HCT116 (cell line): ENCODE measurements at places on chromosomes 4 and X. TPM values are rescaled to one million over a fixed set of nuclear protein-coding genes. Genes with fewer than 3 reads are reported as not detected.
A peak's percentile ranks its signal among the peaks of the same experiment; 100 is the strongest.

LRRC66 gene
- 0.12 TPM for total RNA-seq

DNA sequence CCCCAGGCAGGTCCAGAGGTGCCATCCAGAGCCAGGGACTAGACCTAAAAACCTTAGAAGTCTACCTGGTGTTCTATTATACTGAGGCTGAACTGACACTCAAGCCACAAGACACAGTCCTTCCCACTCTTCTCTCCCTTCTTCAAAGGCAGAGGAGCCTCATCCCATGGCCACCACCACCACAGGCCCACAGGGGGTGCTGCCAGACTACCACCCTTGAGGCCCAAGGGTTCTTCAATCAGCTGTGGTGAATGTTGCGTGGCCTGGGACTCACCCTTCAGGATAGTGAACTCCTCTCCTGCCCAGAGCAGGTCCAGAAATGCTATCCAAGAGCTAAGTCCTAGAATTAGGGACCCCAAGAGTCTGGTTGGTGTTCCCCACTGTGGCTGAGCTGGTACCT lies 17.5 kb upstream of the RFC1 start:
- no peak overlapping the region for H3K27ac ChIP-seq
- no peak overlapping the region for H3K4me3 ChIP-seq
- no peaks in the 10 kb centered on the region for H3K36me3 ChIP-seq
- no peaks in the 10 kb centered on the region for H3K4me1 ChIP-seq
- H3K27me3 ChIP-seq = no peaks in the 10 kb centered on the region

TEX13C gene
- total RNA-seq = not detected

PDCL2 gene
- total RNA-seq = 0.47 TPM

DNA sequence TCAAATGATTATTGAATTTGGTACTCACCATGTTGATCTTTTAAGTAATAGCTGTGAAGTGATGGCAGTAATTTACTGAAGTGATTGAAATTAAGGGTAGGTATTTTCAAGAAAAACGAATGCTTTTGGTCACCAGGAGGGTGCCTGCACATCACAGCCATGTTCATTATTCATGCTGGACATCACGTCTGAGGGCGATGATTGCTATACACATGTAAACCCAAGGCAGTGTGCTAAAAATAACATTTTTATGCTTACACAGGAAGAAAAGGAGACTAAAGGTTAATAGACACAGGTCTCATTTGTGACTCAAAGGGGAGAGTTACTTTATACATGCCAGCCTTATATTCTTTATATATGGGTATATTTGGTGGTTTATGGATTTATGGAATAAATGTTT lies 1146.0 kb downstream of the NLGN4X start:
- no peaks in the 10 kb centered on the region for H3K36me3 ChIP-seq
- no peak for DNase-seq
- no peaks in the 10 kb centered on the region for H3K4me1 ChIP-seq
- H3K27ac ChIP-seq = no peak overlapping the region
- H3K27me3 ChIP-seq = no peaks in the 10 kb centered on the region
- no peak overlapping the region for H3K4me3 ChIP-seq

GRXCR1 gene
- total RNA-seq = not detected

GRCh38 chr4:186643501-186644310 lies 80.0 kb downstream of the FAT1 start:
- peaks cover 21% of the 10 kb centered on the region for H3K36me3 ChIP-seq
- peaks cover 22% of the 10 kb centered on the region for H3K4me1 ChIP-seq
- DNase-seq = no peak
- H3K27ac ChIP-seq = peak overlapping the region; percentile 41; the same call in 1 of the 2 replicates
- H3K27me3 ChIP-seq = no peaks in the 10 kb centered on the region
- H3K4me3 ChIP-seq = no peak overlapping the region

MAOA gene
- 13.6 TPM for total RNA-seq

SMIM10L2A gene
- total RNA-seq = 1.5 TPM

DNA sequence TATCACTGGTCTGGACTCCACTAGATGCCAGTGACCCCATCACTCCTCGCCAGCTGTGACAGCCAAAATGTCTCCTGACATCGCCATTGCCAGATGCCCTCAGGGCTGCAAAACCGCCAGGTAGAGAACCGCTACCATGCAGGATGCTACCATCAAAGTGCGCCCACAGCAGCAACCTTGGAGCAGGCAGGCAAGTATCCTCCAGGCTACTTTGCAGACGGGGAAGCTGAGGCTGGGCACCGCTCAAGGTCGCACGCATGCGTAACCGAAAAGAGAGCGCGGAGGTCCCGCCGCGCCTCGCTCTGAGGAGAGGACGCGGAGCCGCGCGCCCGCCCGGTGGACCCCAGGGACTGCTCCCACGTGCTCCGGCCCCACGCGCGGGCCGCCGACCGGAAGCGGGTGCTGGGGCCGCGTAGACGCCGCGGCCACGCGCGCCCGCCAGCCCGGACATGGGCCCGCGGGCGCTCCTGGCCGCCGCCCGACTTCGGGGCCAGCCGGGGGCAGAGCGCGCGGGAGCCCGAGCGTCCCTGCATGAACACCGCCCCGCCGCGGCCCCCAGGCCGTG lies at the start of gene STS:
Gene STS (plus strand): TSS at position 300 of the 565 bp plus-strand sequence. CDS start 105,488 bp downstream, outside the sequence.
- DNase-seq = no peak
- no peaks in the 10 kb centered on the region for H3K36me3 ChIP-seq
- no peaks in the 10 kb centered on the region for H3K27me3 ChIP-seq

DNA sequence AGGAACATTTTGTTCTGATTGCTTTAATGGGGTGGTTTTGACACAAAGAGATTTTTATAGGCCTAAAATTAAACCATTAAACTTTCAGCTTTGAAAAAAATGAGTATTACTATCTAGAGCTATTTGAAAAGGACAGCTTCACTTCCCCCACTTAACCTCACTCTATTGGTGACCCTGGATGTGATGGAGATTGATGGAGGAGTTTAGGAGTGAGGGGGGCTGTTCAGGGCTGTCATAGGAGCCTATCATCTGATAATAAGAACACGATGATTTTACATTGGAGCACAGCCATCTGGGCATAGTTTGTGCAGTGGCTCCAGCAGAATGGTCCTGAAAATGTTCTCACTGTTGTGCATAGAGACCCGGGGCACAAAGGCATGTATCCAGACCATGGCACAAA lies 71.1 kb upstream of the EFNB1 start:
- no peaks in the 10 kb centered on the region for H3K4me1 ChIP-seq
- no peak overlapping the region for H3K27ac ChIP-seq
- no peaks in the 10 kb centered on the region for H3K27me3 ChIP-seq
- no peaks in the 10 kb centered on the region for H3K36me3 ChIP-seq

DNA sequence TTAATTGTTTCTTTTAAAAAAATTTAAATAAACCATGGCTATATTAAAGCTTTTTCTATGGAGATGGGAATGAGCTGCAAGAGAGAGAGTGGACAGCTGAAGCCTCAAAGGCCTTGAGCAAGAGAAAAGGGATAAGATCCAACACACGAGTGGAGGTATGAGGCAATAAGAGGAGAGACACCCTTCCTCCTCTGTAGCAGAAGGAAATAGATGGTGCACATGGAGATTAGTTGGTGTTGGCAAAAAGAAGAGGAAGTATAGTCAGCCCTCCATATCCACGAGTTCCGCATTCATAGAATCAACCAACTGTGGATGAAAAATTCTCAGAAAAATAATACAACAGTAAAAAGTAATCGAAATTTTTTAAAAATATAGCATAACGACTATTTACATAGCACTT lies 3.2 kb downstream of the CXorf38 start:
- no peak overlapping the region for H3K4me3 ChIP-seq
- no peaks in the 10 kb centered on the region for H3K36me3 ChIP-seq
- 0 out of 2 replicates have a peak, but pooled peaks cover 4% of the 10 kb centered on the region for H3K4me1 ChIP-seq
- no peak for DNase-seq
- H3K27me3 ChIP-seq = no peaks in the 10 kb centered on the region

DNA sequence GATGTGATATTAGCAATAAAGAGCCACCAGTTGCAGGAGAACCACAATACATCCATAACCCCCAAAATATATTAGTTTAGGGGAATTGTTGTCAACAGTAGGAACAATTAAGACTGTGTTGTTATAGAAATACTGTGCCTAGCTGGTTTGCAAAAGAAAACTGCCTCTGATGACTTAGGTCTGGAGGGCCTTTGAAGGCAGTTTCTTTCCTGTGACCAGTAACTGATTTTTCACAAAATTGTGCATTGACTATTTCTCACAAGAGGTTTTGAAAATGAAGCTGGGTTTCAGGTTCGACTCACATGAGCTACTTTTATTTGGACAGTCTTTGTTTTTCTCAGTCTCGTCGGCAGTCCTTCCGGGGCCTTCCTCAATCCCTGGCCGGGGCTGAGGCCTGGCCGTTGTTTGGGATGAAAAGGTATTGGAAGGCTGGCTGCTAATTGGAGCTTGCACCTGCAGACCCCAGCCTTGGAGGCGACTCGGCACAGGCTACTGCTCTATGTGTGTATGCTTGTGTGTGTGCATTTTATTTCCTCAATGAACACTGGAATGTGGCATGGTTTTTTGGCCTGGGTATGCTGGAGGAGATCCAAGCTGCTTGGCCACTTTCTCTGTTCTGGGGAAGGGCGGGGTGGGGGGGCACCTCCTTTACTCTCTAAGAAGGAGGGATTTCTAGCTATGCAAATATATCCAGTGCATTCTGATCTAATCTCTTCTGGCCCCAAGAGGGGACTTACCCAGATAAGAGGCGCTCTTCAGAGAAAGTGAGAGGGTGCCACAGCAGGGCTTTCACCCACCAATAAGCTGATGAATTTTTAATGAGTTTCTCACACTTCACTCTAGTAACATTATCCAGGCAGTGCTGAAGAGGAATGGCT lies 49.5 kb upstream of the LNX1 start:
- no peak overlapping the region for H3K4me3 ChIP-seq
- H3K27me3 ChIP-seq = peaks cover 21% of the 10 kb centered on the region
- H3K27ac ChIP-seq = no peak overlapping the region
- H3K36me3 ChIP-seq = no peaks in the 10 kb centered on the region
- 0 out of 2 replicates have a peak, but pooled peaks cover 2% of the 10 kb centered on the region for H3K4me1 ChIP-seq

TSPAN6 gene
- total RNA-seq = 25.0 TPM

PDGFRA gene
- 0.25 TPM for total RNA-seq

SAGE1 gene
- not detected for total RNA-seq

- no peak overlapping the region for H3K27ac ChIP-seq
- DNase-seq = no peak
- H3K4me1 ChIP-seq = no peaks in the 10 kb centered on the region
- no peak overlapping the region for H3K4me3 ChIP-seq
These were observed 58.2 kb downstream of the WWC2 start for GRCh38 chr4:183157215-183157614.

USP17L21 gene
- total RNA-seq = not detected

DNA sequence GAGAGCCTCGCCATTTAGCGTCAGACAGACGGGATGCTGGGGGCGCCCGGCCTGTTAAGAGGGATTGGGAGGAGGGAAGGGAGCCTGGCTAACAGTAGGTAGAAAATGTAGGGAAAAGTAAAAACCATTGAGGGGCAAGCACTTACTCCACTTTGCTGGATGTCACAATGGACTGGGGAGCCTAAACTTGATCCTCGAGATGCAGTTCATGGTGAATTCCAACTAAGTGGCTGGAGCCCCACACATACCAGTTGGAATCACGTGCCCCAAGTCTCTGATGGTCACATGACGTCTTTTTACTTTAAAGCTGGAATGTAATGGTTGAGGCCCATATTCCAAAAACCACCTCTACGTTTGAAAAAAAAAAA lies 1.5 kb downstream of the PLS3 start:
- no peaks in the 10 kb centered on the region for H3K36me3 ChIP-seq
- peaks cover 13% of the 10 kb centered on the region for H3K4me1 ChIP-seq
- no peak for DNase-seq
- no peaks in the 10 kb centered on the region for H3K27me3 ChIP-seq
- H3K4me3 ChIP-seq = peak overlapping the region; percentile 70

NR3C2 gene
- 2.7 TPM for total RNA-seq

- H3K36me3 ChIP-seq = no peaks in the 10 kb centered on the region
- no peak for DNase-seq
- H3K27ac ChIP-seq = no peak overlapping the region
- no peaks in the 10 kb centered on the region for H3K4me1 ChIP-seq
- H3K4me3 ChIP-seq = no peak overlapping the region
These were observed 62.8 kb downstream of the KCNIP4 start for GRCh38 chr4:21885770-21886169.

DNA sequence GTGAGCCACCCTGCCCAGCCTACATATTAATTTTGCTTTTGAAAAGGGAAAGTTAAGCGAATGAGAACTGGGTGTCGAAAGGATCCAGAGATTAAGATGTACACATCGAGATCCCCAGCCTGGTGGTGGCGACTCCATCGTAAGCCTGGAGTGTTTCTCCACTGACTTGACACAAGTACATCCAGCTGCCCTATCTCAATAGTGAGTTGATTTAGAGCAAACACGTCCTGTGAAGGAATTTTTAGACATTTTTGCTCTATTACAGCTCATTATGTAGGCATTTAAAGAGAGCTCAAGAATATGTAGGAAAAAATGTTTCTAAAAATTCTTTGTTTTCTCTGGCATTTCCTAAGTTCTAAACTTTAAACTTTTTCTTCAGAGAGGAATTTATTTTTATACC lies 11.7 kb upstream of the CLDN34 start:
- DNase-seq = no peak
- no peak overlapping the region for H3K4me3 ChIP-seq
- no peaks in the 10 kb centered on the region for H3K4me1 ChIP-seq
- no peak overlapping the region for H3K27ac ChIP-seq

MANBA gene
- 21.3 TPM for total RNA-seq

RELL1 gene
- total RNA-seq = 30.2 TPM

DNA sequence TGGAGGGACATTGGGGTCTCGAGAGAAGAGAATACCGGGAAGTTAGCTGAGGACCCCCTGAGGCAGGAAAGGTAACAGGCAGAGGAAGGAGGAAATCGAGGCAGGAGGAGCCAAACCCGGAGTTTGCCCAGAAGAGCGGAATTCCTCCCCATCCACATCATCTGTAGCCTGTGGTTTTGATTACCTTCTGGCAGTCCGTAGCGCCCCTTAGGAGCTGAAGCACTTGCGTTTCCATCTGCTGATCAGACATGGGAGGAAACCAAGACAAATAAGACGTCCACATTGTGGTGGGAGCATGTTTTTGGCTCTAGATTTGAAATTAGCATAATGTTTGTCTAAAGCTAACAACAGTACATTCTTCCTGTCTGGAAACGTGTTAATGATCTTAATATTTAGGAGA lies 26.8 kb upstream of the HMX1 start:
- no peaks in the 10 kb centered on the region for H3K27me3 ChIP-seq
- H3K27ac ChIP-seq = no peak overlapping the region
- no peak for DNase-seq
- peaks cover 4% of the 10 kb centered on the region; the same call in 1 of the 2 replicates for H3K4me1 ChIP-seq

DNA sequence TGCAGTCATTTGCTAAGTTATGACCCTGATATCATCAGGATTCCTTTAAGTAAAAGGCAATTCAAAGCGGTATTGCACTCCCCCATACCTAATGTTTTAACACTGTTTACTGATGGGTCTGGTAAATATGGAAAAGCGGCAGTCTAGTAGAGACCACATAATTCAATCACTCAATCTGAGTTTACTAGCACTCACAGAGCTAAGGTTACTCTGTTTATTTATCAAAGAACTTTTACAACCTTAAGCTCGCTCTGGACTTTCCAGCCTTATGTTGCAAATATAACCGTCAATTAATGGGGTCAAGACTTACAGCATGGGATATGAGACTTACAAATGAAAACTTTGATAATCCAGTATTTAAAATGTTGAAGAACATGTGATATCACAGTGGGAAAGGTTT lies 124.5 kb upstream of the ZCCHC13 start:
- no peaks in the 10 kb centered on the region for H3K36me3 ChIP-seq
- no peaks in the 10 kb centered on the region for H3K27me3 ChIP-seq
- H3K27ac ChIP-seq = no peak overlapping the region
- H3K4me1 ChIP-seq = no peaks in the 10 kb centered on the region
